ENCODE measurements at places on chromosomes 11 and 22.

DNA sequence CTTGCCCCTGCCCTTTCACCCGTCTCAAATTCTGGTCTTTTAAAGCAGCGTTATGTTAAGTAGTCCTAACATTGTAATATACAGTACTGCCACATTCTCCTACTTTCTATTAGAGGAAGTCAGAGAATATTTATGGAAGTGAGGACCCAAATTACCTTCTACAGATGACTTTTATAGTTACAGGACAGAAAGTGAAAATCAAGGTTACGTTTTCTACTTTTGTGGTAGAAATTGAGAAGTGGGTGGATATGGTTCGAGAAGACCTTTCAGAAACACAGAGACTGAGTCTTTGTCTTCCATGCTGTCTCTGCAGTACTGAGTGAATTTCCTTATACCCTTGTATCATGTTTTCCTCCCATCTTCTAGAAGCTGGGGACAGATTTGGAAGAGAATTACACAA is 17.1 kb downstream of the SC5D start:
- no peak for DNase-seq

DNA sequence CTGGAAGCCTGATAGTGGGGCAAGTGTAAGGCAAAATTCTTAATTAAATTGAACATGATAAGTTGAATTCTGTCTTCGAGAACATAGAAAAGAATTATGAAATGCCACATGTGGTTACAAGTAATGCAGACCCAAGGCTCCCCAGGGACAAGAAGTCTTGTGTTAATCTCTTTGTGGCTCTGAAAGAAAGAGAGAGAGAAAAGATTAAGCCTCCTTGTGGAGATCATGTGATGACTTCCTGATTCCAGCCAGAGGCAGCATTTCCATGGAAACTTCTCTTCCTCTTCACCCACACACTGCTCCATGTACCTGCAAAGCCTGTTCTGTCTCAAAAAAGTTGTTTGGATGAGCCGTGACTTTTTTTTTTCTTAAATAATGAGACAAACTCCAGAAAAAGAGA is 1.9 kb upstream of the TYR start:
- no peak for DNase-seq

- DNase-seq = no peak
These were observed 18.1 kb downstream of the TSPAN32 start for GRCh38 chr11:2319791-2320472.

DNA sequence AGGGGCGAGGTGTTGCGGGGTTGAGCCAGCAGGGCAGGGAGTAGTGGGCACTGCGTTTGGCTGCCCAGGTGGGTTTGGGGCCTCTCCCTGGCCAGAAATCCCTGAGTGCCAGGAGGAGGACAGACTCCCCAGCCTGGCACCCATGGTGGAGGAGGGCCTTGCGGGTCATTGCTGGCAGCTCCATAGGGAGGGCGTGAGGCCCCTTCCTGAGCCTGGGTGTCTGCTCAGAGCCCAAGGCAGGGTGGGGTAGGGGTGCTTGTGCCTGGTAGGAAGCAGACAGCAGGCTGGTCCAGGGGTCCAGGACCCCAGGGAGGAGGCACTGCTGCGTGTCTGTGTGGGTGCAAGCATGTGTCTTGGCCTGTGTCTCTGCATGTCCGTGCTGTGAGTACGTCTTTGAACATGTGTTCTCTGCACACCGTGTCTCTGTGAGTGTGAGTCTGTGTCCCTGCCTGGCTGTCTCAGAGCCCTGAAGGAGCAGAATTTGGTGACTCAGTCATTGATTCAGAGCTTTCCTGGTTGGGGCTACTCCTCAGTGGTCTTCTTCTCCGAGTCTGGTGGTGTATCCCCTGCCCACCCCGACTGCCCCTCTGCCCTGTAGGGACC is 3.9 kb downstream of the TSPAN4 start:
- DNase-seq = no peak

DNA sequence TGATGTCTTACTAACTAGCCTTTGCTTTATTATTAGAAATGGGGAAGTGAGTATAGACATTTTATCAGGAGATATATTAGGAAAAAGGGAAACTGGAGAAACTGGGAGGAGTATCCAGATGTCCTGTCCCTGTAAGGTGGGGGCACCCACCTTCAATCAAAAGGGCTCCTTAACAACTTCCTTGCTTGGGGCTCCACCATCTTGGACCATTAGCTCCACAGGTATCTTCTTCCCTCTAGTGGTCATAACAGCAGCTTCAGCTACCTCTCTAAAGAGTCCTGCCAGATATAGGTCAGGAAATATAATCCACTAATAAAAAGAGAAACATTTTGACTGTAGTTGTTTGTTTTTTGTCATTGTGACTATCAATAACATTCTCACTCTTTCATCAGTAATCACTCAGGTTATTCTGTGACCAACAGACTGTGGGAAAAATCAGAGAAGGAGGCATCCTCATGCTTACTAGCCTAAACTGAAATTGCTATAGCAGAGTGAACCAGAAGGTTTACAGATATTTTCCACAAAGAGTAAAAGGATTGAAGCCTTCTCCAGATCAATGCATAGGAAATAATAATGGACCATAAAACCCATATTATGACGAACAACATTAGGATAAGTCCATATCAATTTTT is 10.4 kb downstream of the OR51B4 start:
- no peak for DNase-seq

GRCh38 chr11:120097721-120098385 is 40.1 kb downstream of the TRIM29 start:
- no peak for DNase-seq

- DNase-seq = no peak
These were observed 419.7 kb upstream of the CNTN5 start for GRCh38 chr11:98600786-98601773.

GRCh38 chr11:73177380-73177777 is 35.3 kb upstream of the FCHSD2 start:
- no peak for DNase-seq

DNA sequence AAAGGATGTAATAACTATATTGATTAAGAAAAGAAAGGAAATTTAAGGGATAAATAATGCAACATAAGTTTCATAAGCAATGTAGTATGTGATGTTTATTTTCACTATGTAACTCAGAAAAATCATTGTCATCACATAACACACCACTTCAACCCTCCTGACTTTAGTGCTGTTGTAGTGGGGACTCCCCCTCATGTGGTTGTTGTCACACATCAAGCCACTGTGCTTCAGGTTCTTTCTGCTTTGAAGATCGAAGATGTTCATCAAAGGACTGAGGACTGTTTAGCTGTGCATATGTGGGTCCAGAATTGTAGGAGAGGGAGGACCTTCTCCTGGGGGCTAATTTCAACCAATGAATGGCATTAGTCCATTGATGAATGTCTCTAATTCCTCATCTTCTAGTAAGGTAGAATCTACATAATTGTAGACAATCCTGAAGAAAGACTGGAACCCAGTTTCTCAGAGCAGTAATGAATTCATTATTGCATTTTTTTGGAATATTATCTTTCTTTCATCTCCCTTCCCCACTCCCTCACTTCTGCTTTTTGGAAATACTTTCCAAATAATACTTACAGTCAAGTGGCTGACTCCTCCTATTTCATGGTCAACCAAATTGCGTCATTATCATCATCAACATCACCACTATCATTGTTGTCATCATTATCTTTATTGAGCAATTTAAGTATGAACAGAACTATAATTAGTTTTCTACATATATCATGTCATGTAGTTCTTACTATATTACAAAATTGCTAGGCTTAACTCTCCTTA is 9.8 kb upstream of the CARD16 start:
- DNase-seq = no peak

DNA sequence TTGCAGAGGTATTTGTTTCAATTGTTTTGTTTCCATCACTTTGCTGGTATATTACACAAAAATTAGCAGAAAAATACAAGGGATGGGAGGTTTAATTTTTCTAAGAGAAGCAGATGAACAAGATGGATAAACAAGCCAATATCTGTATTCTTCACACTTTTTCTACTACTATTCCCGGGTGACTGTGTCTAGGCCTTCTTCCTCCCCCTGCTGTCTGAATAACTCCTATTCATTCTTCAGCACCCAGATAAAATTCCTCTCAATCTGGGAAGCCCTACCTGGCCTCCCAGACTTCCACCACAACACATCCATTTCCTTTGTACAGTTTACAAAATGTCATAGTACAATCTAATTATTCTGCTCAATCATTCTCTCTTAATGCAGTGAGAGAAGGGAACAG is 666.6 kb upstream of the TENM4 start:
- no peak for DNase-seq

- DNase-seq = no peak
These were observed 15.6 kb downstream of the APOL4 start for GRCh38 chr22:36185828-36186624.

- no peak for DNase-seq
These were observed 283.7 kb upstream of the ANO5 start for GRCh38 chr11:21909145-21909544.

DNA sequence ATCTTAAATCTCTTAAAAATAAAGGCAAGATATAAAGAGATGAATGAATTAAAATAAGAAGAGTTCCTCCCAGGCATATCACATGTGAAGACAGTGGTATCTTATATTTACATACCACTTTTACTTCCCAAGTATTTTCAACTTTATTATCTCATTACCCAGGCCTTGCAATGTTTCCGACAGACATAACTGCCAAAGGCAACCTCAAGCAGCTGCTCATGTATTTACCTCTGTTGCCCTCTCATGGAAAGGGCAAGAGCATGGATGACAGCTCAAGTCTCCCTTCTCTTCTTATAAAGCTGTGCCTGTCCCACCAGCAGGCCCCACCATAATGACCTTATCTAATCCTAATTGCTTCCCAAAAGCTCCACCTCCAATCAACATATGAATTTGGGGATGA is 894.2 kb downstream of the NTM start:
- DNase-seq = no peak

DNA sequence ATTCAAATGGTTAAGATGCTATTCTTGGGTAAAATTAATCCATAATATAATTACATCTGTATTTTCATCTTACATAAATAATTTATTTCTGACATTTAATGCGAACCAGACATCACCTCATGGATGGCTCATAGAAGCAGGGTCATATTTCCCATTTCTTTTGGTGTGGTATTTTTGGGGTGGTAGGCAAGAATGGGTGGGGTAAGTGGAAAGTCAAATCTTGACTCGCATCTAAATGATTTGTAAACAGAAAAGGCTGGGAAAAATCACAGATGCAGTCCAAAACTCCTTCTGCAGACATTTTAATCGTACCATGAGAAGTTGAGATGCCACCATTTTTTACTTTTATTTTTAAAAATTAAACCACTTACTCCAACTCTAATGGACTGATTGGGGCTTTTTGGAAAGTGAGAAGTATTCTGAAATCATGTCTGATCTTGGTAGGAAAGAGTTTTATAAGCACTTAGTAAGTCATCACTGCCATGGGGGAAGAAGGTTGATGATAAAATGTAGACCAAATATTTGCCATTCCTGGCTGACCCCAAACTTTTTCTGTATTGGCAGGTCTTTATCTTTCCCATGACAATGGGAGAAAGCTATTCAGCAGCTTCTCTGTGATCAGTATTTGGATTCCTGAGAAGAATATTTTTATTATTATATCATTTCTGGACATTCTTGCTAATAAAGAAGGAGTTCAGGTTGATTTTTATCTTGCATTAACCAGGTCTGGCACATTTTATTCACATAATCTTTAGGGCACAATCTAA is 47.2 kb upstream of the BLID start:
- no peak for DNase-seq

DNA sequence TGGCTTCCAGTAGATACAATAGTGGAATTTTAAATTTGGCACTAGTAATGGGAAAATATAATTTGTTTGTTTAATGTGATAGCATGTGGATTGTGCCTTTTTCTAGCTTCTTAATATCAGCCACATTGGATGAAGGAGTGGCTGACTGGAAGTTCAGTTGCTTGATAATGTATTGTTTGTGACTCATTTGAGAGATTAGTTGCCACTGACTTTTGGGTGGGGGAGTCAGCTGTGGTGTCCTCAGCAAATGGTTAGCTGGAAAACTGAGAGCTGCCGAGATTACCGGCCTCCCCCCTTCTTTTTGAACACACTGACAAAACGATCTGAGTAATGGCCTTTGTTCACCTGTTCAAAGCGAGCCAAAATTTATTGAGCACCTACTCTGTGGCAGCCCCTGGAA is 5.5 kb downstream of the JAM3 start:
- DNase-seq = no peak

GRCh38 chr11:83835423-83835822 is 549.3 kb upstream of the CCDC90B start:
- no peak for DNase-seq

DNA sequence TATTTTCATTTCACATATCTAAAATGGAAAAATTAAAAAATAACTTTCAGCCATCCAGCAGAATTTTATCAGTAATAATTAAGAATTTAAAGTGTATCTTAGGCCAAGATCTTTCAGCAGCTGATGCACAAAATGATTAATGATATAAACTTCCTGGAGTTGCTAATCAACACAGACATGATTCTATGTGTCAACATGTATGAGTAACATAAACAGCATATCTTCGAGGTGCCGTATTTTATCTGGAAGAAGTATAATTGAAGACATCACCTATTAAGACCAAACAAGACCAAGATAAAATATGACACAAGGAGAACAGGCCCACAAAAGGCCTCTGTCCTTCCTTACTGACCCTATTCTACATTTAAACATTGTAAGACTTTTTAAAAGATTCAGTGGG is 45.2 kb downstream of the SLC5A12 start:
- no peak for DNase-seq

DNA sequence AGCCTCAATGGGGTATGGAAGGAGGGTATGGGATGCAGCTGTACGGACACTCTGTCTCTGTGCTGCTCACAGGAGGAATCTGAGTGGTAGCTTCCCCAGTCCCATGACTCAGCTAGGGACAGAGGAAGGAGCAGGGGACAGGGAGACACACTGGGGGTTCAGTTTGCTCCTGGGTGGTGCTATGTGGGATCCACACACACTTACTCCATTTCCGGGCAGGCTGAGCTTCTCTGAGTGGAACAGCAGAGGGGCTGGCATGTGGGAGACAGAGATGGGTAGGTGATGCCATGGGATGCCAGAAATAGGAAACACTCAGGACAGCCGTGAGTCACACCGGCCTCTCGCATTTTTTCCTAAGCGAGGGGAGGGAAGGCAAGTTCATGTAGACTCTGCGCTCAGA is 59.2 kb upstream of the KIRREL3 start:
- no peak for DNase-seq

DNA sequence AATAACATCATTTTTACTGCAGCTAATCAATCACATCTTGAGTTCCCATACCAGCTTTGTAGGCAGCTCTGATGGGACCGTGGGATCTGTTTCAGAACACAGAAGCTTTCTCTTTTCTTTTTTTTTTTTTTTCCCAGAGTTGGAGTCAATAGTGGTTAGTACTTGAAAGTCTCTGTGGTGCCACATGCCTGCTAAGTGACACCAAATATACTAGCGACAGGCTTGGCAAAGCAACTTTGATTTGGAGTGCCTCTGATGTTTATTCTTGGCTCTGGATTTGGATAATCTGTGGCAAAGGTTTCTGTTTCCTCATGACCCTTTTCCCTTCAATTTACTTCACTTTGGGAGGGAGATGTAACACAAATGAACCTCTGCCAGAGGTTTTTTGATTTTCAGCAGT is 681.4 kb upstream of the TENM4 start:
- no peak for DNase-seq

- DNase-seq = no peak
These were observed 41.9 kb downstream of the MED15 start for GRCh38 chr22:20549232-20549841.

GRCh38 chr11:65216830-65217229 is 35.1 kb downstream of the CAPN1 start:
- no peak for DNase-seq
